Hematopoietic multipotent progenitor cell treated with erythropoietin and hydrocortisone succinate and interleukin-3 and kit ligand, for 15 days (in vitro differentiated cells): ENCODE measurements at places on chromosomes 2 and 18.

DNA sequence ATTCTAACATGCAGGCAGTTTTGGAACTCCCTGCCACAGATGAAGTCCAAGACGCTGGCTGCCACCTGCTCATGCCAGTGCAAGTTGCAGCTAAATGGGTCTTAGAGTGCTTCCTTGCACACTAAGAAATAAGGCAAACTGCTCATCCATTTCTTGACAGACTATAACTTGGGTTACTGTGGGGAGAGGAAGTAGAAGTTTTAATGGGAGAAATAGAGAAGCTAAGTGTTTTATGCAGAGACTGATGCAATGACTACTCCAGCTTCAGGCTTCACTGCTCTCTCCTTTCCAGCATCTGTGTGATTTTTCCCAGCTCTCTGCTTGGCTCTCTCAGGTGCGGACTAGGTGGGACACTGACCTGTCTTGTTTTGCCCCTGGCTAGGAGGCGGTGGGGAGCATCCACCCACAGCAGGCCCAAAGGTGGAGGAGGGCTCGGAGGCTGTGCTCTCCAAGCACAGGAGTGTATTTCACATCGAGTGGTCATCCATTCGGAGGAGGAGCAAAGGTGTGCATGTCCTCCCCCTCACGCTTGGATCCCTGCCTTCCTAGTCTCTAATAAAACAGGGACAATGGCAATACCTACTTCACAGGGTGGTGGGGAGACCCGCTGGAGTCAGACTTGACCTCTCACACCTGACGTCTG, 48.2 kb downstream of the SLC14A2 start:
- DNase-seq = no peak

GRCh38 chr18:30684825-30685481, 357.6 kb downstream of the DSC3 start:
- no peak for DNase-seq

DNA sequence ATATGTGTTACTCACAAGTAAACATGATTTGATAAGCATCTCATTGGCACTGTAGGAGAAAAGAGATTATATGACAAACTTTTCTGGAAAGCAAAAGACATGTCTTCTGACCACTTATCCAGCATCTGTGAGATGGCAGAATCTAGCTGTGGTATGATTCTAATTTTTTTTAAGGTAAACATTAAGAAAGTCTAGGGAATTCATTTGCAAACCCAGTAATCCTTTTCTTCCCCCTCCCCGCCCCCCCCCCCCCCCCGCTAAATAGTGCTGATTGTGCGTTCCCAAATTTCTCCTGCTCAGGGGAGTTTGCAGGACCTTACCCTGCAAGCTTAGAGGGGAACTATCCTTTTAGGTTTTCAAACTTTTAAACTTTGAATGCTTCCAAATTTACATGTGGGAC, 12.1 kb downstream of the MRPL44 start:
- no peak for DNase-seq

DNA sequence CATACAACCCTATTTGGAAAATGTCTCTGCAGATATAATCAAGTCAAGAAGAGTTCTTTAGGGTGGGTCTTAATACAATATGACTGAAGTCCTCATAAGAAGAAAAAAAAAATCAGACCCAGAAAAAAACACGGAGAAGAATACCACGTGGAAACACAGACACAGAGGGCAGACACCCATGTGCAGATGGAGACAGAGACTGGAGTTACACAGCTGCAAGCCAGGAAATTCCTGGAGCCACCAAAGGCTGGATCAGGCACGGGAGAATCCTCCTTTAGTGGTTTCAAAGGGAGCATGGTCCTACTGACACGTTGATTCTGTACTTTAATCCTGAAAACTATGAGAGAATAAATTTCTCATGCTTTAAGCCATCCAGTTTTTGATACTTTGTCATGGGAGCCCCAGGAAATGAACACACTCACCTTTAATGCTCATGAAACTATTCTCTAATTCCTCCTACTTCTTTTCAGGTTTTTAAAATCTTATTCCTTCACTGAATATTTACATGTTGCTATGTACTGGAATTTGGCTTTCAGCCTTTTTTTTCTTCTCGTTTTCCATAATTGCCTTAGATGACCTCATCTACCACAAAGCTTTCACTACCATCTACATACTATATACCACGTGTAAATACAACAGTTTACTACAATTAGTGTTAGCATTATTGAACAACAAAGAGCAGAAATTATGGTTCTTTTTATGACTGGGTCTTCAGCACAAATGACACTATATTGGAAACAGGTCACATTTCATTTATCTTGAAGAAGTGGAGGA, 529.1 kb downstream of the IRS1 start:
- no peak for DNase-seq

DNA sequence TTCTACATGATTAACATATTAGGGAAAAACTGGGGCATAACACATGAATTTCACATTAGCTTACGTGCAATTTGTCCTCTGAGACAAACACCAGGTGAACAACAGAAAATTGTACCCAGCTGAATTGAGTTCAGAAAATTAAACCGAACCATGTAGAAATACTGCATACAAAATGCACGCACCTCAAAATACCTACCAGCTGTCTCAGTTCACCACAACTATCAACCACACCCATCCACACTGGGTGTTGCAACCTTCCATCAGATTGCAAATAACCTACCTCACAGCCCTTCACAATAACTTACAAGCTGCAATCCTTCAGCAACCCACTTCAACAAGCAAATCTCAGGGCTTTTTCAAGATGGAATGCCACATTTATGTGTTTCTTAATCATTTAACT, 55.9 kb downstream of the UNC50 start:
- no peak for DNase-seq

- DNase-seq = no peak
Measured at GRCh38 chr18:13914170-13914569, 1.2 kb downstream of the MC2R start.

- no peak for DNase-seq
Measured at GRCh38 chr2:213279116-213279620, 5.1 kb upstream of the SPAG16 start.

DNA sequence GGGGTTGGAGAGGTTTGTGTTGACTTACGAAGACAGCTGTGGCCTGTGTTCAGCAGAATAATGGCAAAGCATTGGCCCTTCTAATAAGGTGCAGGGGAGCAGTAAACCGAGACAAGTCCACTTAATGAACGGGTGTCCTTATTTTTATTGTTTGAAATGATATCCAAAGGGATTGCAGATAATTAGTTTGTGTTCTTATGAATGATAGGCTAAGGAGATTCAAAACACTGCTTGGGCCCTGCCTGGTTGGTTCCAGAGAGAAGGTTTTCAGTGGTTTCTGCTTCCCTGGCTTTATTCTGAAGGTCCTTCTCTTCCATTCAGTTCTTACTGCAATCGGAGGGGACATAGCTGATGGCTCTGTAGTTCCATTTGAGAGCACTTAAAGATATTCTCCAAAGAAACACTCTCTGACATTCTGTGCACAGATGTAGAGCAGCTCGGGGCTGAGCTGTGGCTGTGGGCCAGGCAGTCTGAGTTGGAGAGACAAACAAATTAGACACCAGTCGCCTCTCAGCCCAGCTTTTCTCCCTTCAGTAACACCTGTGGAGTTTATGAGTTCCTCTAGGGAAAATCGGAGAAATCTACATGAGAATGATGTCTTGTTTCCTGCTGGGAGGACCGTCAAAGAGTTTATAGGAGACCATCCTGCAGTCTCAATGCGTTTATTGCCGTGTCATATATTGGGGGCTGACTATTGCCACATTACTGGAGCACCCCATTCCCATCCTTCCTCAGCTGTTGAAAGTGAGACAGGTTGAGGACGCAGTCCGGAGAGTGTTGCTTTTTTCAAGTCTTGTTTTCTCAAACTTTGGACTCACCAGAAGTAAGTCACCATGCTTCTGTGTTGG, 6.5 kb downstream of the GREB1 start:
- DNase-seq = no peak

GRCh38 chr2:127620866-127621265, 25.1 kb upstream of the GPR17 start:
- no peak for DNase-seq

DNA sequence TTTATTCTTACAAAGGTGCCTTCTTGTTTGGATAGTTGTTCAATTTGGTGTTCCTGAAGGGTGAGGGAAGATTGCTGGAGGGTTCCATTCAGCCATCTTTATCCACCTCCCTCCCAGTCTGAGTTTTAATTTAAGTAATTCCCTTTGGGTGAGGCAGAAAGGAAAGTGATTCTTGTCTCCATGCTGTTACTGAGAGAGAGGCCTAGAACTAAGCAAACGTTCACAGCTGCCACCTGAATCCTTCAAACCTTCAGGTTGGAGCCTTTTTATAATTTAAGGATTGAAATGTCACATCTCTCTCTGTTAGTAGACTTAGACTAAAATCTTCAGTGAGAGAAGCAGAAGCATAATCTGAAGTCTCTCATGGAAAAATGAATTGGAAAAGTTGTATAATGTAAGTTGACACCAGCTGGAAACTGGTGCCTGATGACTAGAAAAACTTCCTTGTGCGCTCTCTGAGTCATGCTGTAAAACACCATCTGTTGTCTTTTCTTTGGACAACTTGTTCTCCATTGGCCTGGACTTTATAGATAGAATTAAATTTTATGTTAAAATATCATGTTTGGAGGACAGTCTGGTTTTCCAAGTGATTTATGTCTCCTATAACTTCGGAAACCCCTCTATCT, 14.6 kb downstream of the STRADB start:
- no peak for DNase-seq

DNA sequence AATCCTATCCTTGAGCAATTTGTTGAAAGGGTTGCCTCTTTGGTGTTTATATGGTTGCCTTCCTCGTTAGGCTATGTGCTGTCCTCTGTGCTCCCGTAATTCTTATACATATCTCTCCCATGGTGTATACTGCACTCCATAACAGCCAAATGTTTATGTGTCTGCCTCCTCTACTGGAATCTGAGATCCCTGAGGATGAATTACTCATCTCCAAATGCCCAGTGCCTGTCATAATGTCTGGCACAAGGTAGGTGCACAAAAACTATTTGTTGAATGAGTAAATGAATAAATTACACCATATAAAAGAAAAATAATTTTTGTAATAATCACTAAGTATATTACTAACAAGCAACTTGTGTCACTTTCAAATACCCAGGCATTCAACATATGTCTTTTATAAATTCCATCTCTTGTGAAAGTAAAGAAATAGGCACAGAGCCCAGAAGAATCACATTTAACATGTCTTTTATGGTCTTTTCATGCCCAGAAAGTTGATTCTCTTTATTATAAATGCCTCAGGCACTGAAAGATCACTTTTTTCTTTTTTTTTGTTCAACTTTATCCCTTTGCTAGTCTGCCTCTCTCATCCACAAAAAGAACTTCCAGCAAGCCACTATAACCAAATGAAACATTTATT, 164.9 kb downstream of the CCDC148 start:
- DNase-seq = no peak

GRCh38 chr2:205717999-205718398, 35.7 kb downstream of the NRP2 start:
- DNase-seq = no peak

DNA sequence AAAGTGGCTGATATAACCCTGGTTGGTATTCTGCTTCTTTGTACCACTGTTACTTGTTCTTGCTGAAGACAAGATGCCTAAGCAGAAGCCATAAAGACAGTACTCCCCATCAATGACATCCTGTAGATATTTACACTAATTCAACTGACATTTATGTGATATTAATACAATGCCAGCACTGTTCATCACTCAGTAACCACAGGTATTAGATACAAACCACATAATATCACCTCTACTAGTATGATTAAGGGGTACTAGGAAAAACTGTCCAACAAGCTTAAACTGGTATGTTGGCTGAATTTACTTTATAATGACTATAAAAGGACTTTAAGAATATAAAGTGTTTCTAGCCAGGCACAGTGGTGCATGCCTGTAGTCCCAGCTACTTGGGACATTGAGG, 65.8 kb downstream of the RTN4 start:
- no peak for DNase-seq

GRCh38 chr2:110205660-110206455, 1.0 kb upstream of the NPHP1 start:
- no peak for DNase-seq

GRCh38 chr2:234957834-234958135, 6.0 kb downstream of the SH3BP4 start:
- no peak for DNase-seq

DNA sequence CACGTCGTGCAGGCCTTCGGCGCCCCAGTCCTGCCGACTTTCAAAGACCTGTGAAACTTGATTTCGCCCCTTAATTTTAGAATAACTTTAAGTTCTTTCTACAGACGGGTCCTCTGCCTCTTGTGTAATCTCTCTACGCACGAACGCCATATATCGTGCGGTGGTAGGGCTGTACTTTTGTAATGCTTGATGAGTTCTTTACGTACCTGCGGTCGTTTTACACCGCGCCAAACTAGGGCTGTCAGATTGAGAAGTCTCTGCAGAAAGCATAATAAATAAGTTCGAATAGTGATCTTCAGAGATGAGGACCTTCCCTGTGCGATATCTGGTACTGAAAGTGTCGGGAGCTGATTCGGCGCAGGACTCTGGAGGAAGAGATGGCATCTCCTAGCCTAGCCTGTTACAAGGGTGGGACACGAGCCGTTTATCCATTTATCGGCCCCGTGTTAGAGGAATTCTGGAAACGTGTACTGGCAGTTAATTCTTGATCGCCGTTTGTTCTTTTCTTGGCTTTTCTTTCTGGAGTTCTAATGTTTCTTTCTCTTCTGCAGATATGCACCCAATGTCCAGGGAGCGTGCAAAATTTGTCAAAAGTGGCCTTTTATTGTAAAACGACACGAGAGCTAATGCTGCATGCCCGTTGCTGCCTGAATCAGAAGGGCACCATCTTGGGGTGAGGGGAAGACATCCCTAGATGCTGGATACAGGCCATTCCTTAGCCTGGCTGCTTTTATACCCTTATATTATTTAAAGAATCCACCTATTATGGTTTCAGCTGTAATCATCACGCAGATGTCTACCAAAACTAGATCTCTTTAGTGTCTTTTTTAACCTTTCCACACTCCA, 781 bp upstream of the SLC5A6 start:
- DNase-seq = peak; percentile 45

GRCh38 chr18:73151086-73151485, 283.3 kb upstream of the NETO1 start:
- DNase-seq = no peak

DNA sequence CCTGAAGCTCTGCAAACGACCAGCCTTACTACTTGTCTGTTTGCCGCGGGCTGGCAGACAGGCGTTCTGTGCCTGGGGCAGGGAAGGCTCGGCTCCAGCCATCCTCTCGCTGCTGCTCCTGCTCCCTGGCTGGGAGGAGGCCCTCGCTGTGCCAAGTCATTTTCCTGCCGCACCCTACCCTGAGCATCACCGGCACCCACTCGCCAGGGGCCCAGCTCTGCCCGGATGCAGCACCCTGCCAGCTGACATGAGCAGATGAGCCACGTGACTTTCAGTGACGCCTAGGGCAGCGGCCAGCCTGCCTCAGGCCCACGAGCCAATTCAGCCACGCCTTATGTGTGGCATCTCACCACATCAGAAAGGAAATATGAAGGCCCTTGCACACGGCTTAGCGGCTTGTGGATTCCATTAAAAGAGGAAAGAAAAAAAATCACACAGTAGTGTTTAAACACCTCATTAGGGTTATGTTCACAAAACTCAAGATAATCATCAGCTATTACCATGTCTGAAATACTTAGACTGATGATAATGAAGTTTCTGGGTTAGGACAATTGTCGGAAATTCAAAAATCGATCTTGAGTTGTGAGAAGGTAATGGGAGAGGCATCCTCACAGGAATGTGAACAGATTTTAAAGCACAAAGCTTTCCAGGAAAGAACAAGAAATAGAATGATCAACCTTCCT, 250.5 kb downstream of the TWIST2 start:
- no peak for DNase-seq
